ENCODE measurements at places on chromosomes 1 and 21.
A peak's percentile ranks its signal among the peaks of the same experiment; 100 is the strongest.

- DNase-seq, result no peak
Measured at GRCh38 chr1:53678938-53679825, 59.8 kb downstream of the GLIS1 start.

DNA sequence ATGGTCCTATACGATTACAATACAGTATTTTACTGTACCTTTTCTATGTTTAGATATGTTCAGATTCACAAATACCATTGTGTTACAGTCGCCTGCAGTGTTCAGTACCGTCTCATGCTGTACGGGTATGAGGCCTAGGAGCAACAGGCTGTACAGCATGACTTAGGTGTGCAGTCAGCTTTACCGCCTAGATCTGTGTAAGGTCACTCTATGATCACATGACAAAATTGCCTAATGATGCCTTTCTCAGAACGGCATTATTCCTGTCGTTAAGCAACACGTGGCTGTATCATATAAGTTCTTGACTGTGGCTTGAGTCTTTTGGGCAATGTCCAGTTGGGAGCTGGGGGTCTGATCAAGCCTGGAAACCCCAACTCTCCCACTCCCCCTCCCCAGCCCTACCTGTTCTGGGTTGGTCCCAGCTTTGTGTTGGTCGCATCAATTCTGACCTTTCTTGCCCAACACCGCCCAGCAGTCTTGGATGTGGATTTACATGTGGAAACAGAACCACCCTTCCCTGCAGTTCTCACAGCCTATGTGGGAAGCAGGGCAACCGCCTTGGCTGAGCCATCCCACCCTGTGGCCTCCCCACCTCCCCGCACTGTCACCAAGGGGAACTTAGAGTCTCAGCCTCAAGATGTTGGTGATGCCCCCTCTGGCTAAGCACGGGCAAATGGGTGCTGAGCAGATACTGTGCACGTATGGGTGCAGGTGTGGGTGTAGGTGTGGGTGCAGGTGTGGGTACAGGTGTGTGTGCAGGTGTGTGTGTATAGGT, 80.2 kb upstream of the ACTL8 start:
- DNase-seq, result no peak

DNA sequence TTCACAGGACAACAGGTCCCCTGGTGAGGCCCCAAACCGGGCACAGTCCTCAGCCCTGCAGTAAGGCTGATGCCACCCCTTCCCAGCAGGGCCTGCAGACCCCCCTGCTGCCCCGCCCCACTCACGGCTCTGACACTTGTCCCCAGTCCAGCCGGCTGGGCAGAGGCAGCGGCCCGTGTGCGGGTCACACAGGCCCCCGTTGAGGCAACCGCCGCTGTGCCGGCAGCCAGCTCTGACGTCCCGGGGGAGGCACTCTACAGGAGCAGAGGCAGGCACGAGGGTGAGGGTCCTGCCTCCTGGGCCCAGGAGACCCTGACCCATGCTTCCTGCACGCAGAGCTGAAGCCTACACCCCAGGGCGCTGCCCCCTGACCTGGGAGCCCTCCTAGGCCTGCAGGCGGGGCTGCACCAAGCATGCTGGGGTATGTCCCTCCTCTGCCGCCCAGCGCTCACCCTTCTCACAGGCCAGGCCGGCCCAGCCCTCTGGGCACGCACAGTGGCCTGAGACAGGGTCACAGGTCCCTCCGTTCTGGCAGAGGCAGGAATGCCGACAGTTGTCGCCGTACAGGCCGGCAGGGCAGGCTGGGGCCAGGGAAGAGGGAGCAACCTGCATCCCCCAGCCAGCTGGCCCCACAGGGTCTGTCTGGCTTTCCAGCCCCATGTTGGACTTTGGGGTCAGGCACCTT, 43.9 kb downstream of the ARHGEF16 start:
- DNase-seq, result no peak

- peak; percentile 27 for DNase-seq
Measured at GRCh38 chr21:34582506-34583150, 32.3 kb downstream of the RCAN1 start.

GRCh38 chr1:80453775-80454174, 1347.0 kb upstream of the ADGRL2 start:
- no peak for DNase-seq

DNA sequence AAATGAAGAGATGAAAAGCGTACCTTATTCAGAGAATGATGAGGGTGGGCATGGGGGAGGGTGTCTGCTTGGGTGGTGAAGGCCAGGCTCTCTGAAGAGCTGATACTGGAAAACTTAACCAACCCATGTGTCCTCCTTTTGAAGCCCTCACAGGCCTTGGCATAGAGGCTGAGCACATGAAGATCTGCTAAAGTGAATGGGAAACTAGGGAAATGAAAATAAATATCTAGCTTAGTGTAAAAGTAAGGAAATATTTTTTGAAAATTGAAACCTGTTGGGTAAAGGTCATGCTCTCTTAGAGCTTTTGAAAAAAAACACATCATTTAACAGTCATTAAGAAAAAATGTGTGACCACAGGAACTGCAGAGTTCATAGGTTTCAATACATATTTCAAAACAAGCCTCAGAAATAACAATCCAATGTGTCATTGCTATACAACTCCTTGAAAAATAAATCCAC, 40.5 kb upstream of the RALGPS2 start:
- DNase-seq, result no peak

GRCh38 chr1:157044326-157044725, 1.2 kb downstream of the ARHGEF11 start:
- no peak for DNase-seq

- no peak for DNase-seq
Measured at GRCh38 chr1:204940591-204940990, 69.9 kb downstream of the NFASC start.

DNA sequence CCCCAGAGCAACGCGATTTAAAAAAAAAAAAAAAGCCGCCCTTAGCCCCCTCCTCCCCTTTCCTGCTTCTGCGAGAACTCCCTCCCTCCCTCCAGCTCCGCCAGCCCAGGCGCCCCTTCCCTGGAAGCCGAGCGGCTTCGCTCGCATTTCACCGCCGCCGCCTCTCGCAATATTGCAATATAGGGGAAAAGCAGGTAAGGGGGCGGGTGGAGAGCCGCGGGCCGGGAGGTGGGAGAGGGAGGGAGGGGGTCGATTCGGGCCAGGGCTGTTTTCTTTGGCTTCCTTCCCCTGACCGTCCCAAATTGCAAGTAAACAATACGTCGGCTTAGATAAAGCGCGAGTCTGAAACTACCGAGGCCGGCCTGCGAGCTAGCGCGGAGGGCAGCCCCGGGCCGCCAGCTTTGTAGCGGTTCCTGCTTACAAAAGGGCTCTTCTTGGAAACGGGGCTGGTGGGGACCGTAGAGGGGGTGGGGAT, 408 bp downstream of the LMO4 start:
- DNase-seq, result peak; percentile 34

DNA sequence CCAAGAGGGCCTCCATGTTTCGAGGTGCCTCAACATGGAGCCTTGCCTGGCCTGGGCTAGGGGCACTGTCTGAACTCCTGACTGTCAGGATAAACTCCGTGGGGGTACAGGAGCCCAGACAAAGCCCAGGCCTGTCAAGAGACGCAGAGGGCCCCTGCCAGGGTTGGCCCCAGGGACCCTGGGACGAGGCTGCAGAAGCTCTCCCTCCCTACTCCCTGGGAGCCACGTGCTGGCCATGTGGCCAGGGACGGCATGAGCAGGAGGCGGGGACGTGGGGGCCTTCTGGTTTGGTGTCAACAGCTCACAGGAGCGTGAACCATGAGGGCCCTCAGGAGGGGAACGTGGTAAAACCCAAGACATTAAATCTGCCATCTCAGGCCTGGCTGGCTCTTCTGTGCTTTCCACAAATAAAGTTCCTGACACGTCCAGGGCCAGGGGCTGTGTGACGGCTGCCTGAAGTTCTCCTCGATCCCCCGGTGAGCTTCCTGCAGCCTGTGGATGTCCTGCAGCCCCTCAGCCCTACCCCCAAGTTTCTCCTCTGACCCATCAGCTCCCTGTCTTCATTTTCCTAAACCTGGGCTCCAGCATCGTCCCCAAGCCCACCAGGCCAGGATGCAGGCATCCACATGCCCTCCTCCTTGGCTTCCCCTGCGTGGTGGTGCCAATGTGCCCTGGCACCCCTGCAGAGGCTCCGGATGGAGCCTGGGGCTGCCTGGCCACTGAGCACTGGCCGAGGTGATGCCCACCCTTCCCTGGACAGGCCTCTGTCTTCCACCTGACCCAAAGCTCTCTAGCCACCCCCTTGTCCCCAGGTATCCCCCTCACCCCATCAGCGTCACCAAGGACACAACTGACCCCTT, 12.8 kb upstream of the LRRC3 start:
- no peak for DNase-seq

- no peak for DNase-seq
Measured at GRCh38 chr1:18747671-18748070, 111.8 kb downstream of the TAS1R2 start.

DNA sequence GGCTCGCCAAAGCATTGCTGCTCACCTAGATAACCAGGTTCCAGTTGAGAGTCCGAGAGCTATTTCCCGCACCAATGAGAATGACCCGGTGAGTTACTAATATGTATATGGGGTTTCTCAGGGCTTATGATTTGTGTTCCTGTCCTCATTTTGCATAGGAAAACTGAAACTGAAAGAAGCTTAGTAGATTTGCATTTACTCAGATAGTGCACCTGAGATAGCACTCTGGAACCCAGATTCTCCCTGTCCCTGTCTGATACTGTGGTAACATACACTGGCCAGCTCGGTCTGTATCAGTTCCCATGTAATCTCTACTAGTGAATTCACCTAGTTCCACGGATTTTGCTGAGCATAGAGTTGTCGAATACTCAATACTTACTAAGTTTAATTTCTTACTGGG, 28.1 kb downstream of the DAP3 start:
- DNase-seq, result no peak

- no peak for DNase-seq
Measured at GRCh38 chr1:56187405-56187804, 392.0 kb downstream of the PLPP3 start.

DNA sequence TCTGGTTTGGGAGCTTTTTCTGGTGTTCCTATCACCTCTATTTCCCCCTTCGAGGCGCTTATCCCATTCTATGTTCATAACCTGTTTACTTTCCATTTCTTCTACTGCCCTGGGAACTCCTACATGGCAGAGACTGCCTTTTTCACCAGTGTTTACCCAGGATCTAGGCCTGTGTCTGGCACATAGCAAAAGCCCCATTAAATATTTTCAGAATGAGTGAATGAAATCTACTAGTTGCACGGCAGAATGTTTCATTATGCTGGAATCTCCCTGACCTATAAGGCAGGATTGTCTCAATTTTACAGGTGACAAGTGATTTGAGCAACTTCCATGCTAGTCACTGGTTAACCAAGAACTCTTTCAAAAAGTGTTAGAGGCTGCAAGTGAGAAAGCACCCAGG, 70.1 kb downstream of the PGM1 start:
- DNase-seq, result no peak

- no peak for DNase-seq
Measured at GRCh38 chr1:116407033-116407432, 34.0 kb downstream of the ATP1A1 start.

- DNase-seq, result no peak
Measured at GRCh38 chr1:230215031-230215430, 148.0 kb downstream of the GALNT2 start.

DNA sequence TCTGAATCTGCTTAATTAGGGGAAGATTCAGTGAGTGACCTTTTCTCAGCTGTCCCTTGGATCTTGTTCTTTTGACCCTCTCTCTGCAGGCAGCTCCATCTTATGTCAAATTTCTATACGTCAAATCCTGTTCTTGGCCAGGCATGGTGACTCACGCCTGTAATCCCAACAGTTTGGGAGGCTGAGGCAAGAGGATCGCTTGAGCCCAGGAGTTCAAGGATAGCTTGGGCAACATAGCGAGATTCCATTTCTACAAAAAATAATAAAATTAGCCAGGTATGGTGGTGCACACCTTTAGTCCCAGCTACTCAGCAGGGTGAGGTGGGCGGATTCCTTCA, 12.3 kb upstream of the CDC42 start:
- no peak for DNase-seq

DNA sequence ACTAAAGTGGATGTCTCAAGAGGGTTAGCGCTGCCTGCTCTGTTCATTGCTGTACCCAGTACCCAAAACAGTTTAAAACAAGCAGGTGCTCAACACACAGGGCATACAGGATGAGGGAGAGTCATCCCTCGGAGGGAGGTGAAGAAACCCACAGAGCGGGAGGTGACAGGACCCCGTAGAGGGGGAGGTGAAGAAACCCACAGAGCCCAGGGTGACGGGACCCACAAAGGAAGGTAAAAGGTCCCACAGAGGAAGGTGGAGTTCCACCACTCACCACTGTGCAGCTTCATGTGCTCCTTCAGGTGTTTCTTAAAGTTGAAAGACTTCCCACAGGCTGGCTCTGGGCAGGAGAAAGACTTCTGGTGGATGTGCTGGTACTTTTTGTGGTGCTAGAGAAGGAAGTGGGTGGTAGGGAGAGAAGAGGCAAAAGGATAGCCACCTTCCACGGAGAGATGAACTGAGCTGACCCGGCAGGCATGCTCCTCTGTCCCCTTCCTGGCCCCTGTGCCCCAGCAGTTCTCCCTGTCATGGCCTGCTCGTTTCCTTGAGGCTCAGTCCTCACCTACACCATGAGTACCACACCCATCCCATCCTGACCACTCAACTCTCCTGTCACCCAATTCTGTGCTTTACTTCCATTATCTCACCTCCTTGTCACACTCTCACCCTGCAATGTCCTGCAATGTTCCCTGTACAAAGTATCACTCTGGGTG, 5.1 kb downstream of the ZNF692 start:
- no peak for DNase-seq

DNA sequence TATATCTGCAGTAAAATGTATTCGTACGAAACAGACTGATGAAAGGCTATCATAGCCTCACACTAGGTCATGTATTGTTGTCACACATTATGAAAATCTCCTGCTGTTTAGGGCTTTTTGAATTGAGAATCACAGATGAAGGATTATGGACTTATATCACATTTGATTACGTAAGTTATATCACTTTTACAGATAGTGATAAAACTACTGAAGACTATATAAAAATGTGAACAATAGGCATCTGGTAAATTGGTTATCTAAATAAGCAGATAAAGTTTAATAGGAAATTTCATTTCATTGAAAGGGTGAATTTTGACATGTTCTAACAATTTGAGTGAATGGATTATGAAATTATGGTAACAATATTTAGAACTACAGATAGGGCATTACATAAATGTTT, 20.0 kb downstream of the LAMC1 start:
- DNase-seq, result no peak

DNA sequence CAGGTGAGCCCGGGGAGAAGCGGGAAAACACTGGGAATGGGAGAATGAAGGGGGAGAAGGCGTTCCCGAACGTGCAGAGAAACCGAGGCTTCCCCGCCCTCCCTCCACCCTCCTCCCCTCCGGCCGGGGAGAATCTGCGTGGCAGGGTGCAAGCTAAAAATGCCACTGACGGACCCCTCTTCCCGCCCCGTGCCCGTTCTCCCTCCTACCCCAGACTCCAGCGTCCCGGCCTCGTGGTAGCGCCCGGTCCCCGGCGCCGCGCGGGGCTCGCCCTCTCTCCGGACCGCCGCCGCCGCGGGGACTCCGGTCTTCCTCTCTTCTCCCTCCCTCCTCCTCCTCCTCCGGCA, 81.6 kb upstream of the AK4 start:
- DNase-seq, result peak; percentile 61

GRCh38 chr1:174005032-174005431, 17.1 kb downstream of the RC3H1 start:
- DNase-seq, result no peak

- DNase-seq, result no peak
Measured at GRCh38 chr1:36096500-36097432, 8.1 kb downstream of the ADPRS start.

GRCh38 chr1:96191165-96191564, 530.4 kb upstream of the PTBP2 start:
- DNase-seq, result no peak

GRCh38 chr21:33478935-33479678, 667 bp downstream of the TMEM50B start:
- no peak for DNase-seq
